ENCODE measurements at places on chromosomes 6 and 20.

GRCh38 chr6:98054453-98054852 lies 771.4 kb upstream of the MMS22L start:
- no peak for DNase-seq

DNA sequence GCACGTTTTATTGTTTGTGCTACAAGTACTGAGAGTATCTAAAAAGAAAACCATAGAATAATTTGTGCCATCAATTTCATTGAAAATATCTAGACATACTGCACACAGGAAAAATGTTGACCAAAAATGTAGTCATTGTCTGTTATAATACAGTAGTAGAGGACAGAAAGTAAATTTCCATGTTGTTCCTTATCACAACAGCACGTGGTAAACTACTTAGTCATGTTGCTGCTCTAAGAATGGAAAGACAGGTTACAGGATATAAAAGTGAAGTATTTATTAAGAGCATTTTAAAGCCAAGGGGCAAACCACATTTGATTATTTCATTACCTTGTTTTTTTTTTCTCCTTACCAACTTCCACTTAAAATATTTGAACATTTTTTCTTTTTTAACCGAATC lies 89.0 kb upstream of the CEP85L start:
- no peak for DNase-seq

GRCh38 chr20:2899243-2899642 lies 26.0 kb downstream of the PTPRA start:
- no peak for DNase-seq

GRCh38 chr6:138182939-138183789 lies 21.4 kb downstream of the ARFGEF3 start:
- no peak for DNase-seq

DNA sequence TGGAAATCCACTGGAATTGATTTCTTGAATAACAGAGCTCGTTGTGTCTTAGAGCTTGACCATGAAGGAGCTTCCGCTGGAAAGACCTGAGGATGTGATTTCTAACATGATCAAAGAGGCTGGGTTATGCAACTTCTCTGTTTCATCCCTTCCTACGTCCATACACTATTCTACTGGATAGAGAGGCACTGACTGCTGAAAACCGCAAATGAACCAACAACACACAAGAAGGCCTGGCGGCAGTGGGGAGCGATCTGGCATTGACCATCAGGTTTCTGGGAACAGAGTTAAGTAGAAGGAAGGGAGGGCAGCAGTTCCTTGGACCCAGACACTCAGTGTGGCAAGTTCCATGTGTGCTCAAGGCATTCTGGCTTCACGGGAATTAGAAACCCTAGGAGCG lies 13.3 kb downstream of the LRRN4 start:
- DNase-seq, result no peak

DNA sequence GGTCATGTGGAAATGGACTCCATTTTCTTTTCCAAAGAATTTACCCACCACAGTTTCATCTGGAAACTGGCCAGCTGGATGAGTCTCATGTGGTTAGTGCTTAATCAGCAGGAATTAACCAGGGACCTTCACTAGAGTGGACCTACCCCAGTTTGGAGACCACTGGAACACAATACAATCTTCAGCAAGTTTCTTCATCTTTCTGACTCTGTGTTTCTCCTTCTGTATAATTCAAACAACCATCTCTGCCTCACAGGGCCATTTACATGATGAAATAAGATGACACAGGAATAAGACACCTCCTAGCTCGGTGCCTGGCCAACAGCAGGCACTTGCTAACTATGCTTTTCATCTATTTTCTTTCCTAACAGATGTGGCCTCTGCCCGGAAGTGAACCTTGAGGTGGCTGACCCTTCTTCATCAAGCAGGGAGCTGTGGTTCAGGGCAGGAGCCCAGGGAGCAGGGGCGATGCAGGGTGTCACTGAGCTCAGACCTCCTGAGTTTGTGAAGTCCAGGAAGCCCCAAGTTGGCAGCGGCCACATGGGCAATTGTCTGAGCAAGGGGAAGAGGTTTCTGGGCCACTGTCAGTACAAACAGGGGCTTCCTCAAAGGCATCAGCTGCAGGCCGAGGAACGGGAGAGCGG lies 98.8 kb downstream of the SOD2 start:
- DNase-seq, result no peak

GRCh38 chr6:146408583-146408982 lies 135.1 kb upstream of the RAB32 start:
- no peak for DNase-seq

DNA sequence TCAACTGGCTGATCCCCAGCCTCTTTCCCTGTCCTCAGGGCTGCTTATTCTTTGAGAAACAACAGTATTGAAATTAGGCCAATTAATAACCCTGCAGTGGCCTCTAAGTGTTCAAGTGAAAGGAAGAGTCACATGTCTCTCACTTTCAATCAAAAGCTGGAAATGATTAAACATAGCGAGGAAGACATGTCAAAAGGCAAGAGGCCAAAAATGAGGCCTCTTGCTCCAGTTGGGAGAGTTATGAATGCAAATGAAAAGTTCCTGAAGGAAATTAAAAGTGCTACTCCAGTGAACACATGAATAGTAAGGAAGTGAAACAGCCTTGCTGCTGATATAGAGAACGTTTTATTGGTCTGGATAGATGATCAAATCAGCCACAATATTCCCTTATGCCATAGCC lies 131.5 kb downstream of the MACROD2 start:
- no peak for DNase-seq

GRCh38 chr6:111576291-111576690 lies 29.4 kb downstream of the TRAF3IP2 start:
- no peak for DNase-seq

DNA sequence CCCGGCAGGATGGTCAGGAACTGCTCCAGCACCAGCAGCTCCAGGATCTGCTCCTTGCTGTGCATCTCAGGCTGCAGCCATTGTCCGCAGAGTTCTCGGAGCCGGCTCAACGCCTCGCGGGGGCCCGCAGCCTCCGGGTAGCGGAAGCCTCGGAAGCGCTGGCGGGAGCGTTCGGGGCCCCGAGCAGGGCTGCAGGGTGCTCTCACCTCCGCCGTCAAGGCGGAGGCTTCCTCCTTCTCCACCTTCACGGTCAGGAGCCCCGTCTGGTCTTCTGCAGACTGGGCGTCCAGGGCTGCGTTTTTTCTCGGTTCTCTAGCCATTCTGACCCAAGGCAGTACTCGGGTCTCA lies 434 bp downstream of the ZKSCAN4 start:
- no peak for DNase-seq

- DNase-seq, result no peak
Observed at GRCh38 chr6:71766796-71767195, 119.6 kb upstream of the RIMS1 start.

- no peak for DNase-seq
Observed at GRCh38 chr20:11922561-11922960, 4.9 kb downstream of the BTBD3 start.

- DNase-seq, result no peak
Observed at GRCh38 chr20:44502968-44503367, 18.9 kb downstream of the SERINC3 start.

DNA sequence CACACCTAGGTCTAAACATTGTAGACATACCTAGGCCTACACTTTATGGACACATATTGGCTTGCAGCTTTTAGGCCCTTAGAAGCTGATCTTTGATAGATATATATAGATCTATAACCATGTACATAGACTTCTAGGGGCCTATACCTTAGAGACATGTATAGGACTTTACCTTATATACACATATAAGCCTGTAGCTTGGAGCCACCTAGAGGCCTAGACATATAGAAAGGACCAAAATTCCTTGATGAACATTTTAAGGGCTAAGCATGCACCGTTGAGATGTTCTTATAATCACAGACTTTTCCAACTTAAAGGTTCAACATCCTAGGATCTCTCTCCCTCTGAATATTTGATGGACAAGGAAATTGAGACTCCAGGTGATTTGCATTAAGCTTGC lies 371.7 kb upstream of the SASH1 start:
- peak; percentile 31 for DNase-seq

DNA sequence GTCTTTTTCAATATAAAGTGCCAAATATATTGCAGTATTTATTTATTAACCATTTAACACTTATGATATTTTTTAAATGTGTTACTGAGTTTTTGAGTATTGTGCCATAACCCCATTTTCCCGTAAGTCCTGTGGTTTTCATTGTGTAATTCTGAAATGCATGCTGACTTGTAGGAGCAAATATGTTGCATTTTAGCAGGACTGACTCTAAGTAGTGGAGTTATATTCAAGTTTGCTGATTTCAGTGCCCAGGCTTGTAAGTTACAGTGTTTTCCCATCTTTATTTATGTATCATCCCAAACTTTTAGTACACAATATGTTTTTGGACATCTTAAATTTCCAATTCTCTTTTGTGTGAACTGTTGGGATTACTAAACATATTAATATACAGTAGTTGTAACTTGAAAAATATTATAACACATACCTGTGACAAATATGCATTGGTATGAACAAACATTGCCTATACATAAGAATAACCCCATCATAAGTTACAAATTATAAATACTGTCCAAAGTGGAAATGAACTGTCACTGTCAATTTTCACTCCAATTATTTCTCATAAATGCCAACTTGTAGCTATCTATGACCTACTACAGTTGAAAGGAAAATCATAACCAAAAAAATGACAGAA lies 179.3 kb upstream of the RUNX2 start:
- DNase-seq, result no peak

- DNase-seq, result no peak
Observed at GRCh38 chr6:1594445-1595200, 15.1 kb upstream of the FOXC1 start.

- DNase-seq, result no peak
Observed at GRCh38 chr6:80331974-80332373, 225.5 kb downstream of the BCKDHB start.

- DNase-seq, result no peak
Observed at GRCh38 chr6:1770435-1770843, 160.7 kb downstream of the FOXC1 start.

DNA sequence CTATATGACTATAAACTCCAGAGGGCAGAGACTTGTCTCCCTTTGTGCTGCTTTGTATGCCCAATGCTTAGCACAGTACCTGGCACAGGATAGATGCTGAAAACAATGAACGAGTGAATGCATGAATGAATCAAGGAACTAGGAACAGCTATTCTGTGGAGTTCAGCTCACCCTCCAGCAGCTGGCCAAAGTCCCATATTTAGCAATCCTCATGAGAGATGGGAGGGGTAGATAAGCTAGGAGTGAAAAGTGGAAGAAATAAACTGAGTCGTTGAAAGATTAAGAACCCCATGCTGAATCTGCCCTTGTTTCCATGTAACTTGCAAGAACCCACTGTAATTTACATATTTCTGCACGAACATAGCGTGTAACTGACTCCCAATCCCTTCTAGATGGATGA lies 106.5 kb downstream of the MAFB start:
- DNase-seq, result no peak

DNA sequence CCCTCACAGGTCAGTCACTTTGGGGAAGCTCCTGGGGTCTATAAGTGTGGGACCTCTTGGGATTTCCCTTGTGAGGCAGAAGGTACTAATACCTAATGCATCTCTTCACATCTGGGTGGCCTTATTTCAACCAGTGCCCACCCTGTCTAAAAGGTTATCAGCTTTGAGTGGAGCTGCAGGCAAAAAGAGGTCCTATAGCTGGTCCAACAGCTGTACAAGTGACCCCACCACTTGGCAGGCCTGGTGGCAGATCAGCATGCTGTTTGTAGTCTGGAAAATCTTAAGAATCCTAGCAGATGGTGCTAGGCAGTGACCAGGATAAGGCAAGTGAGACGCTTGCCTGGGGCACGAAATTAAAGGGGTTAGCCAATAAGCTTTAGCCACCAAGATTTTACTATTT lies 51.6 kb upstream of the GTSF1L start:
- no peak for DNase-seq

DNA sequence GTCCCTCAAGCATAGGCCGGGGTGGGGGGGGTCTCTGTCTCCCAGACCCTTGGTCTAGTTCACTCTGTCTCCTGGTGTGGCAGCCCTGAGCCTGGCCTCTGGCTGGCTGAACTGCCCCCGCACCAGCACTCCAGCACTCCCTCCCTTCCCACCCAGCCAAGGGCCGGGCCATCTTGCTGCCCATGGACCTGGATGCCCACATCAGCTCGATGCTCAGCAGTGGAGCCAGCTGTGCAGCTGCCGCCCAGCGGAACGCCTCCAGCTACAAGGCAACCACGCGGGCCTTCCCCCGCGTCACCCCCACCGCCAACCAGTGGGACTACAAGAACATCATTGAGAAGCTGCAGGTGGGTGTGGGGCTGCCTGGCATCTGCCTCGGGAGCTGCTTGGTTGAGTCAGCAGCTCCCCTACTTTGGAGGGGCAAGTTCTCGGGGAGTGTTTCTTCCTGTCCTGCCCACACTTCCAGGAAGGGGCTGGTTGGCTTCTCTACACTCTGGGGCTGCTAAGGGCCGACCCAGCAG lies 28.4 kb downstream of the UQCC2 start:
- DNase-seq, result no peak

All from lung (tissue), 17 donors.